Umbilical cord (tissue), 2 donors: ENCODE measurements at places on chromosomes 3 and 15.

GRCh38 chr3:42900226-42901072 is 5.5 kb upstream of the ZNF662 start:
- DNase-seq, result peak; percentile 6

- no peak for DNase-seq
Observed at GRCh38 chr3:37475435-37475834, 301.1 kb upstream of the LRRFIP2 start.

GRCh38 chr15:71549697-71550096 is 260.7 kb upstream of the NR2E3 start:
- DNase-seq, result no peak

- DNase-seq, result no peak
Observed at GRCh38 chr3:106817706-106818105, 559.5 kb upstream of the CCDC54 start.

GRCh38 chr3:87207460-87207859 is 19.6 kb upstream of the CHMP2B start:
- no peak for DNase-seq

GRCh38 chr15:90547540-90547939 is 17.8 kb downstream of the CRTC3 start:
- DNase-seq, result no peak

- peak; percentile 6 for DNase-seq
Observed at GRCh38 chr3:58874248-58874741, 175.5 kb downstream of the CFAP20DC start.

DNA sequence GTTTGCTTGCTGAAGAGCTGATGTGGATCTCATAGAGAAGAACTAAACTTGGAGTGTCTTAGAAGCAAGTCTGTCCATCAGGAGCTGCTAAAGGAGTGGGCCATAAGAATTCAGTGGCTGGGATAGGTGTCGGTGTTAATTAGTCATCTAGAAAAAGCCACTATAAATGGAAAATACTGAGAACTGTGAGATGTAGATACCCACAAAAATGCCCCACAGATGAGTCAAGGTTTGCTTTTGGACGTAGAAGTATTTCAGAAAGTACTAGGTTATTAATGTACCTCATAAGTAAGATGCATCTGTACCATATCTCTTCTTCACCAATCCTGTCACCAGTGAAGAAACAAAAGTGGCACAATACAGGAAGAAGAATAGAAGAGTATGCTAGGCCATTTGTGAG is 530.9 kb upstream of the TGFBR2 start:
- DNase-seq, result no peak

DNA sequence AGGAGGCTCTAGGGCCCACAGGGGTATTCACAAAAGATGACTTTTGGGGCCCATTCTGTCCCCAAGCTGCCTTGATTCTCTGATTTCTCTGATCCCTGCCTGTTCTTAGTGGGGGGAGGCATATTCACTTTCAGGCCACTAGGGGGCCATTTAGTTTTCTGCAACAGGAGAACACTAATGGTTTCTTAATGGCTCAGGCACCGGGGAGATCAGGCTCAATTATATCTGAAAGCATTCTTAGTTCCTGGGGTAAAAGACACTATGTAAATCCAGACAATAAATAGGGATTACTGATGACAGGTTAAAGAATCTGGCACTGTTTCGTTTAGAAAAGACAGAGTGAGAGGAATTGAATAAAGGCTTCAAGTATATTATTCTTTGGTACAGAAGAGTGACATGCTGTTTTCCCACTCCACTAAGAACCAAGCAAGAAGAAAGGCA is 2.5 kb upstream of the INAFM2 start:
- DNase-seq, result peak; percentile 72
